Activated CD4-positive, alpha-beta memory T cell treated with anti-CD3 and anti-CD28 coated beads, Interleukin-2, amount 10 ng/mL, durations not matched to agents 7 days and 5 days (primary cell): ENCODE measurements at places on chromosomes 1 and 21. TPM values are rescaled to one million over a fixed set of nuclear protein-coding genes. Genes with fewer than 3 reads are reported as not detected.

DNA sequence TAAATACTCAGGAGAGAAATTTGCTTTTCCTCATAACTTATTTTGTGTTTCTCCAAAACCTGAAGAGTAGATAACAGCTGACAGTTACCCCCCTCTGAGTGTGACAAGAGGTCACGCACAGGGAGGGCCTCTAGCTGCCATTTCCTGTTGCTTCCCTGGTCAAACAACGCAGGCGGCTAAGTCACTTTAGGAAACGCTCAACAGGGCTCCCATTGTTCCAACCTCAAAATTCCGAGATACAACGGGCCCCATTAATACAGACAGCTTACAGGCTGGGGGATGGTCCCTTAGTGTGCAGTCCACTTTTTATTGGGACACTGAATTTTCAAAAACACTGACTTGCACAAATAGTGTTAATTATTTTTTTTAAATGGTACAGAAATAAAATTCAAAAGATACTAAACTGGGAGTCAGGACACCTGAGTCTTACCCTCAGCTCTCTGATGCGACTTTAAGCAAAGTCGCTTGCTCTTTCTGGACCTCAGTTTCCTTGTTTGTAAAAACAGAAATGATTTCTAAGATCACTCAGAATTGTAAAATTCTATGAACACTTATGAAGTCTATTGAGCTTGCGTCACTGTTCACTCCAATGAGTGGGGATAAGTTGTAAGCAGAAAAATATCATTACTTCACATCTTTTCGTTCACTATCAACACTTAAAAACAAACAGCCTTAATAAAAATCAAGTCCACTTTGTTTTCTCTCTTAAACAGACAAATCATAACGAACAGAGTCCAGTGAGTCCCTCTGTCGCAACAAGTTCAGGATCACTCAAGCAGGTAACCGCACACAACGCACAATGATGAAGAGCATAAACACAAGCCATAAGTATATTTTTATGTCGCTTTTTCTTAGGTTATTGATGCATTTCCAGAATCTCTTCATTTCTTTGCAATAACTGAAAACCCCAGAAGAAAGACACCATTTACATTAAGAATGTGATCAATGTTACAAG lies 13.5 kb downstream of the LZIC start:
- peaks cover 12% of the 10 kb centered on the region for H3K36me3 ChIP-seq
- H3K4me1 ChIP-seq = no peaks in the 10 kb centered on the region
- H3K4me3 ChIP-seq = no peak overlapping the region
- H3K27me3 ChIP-seq = no peaks in the 10 kb centered on the region
- no peak for DNase-seq
- H3K27ac ChIP-seq = no peak overlapping the region

- H3K27ac ChIP-seq = no peak overlapping the region
- H3K36me3 ChIP-seq = no peaks in the 10 kb centered on the region
- no peak for DNase-seq
- H3K4me3 ChIP-seq = no peak overlapping the region
- H3K4me1 ChIP-seq = peaks cover 6% of the 10 kb centered on the region
These were observed 1.1 kb upstream of the KCNT2 start for GRCh38 chr1:196609370-196609737.

GRCh38 chr1:166924823-166925541 lies 48.9 kb upstream of the TADA1 start:
- no peak for DNase-seq
- H3K27me3 ChIP-seq = peaks cover 14% of the 10 kb centered on the region
- H3K4me1 ChIP-seq = no peaks in the 10 kb centered on the region
- no peaks in the 10 kb centered on the region for H3K36me3 ChIP-seq

DNA sequence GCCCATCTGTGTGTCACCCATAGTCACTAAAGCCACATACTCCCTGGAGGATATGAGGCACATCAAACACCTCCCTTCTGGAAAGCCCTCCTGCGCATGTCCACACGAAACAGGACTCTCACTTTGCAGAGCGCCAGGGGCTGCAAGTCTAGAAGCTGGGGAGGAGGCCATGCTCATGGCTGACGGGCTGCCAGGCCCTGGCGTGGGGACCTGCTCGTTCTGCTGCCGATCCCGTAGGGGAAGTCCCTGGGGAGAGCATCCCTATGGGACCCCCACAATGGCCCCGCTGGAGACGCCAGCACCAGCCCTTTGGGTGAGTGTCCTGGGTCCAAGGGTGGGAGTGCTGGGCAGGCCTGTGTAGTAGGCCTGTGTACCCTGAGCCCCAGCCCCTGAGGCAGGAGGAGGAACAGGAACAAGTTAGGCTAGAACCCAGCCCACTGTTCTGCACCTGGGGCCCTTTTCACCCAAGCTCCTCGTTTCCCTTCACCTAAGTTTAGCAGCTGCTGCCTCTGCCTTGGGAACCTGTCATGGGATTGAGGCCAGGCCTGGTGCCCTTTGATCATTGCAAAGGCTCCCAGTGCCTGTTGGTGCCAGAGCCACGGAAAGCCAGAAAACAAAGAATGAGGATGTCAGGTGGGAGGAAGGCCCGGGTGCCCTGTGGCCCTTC lies 9.9 kb downstream of the FAM3B start:
- no peak for DNase-seq
- H3K4me1 ChIP-seq = no peaks in the 10 kb centered on the region
- H3K27ac ChIP-seq = no peak overlapping the region

The TESK2 gene
- 3.7 TPM for total RNA-seq

The CKS1B gene
- total RNA-seq = 162 TPM

The FCN3 gene
- not detected for total RNA-seq

The TMEM222 gene
- total RNA-seq = 35.7 TPM

The LCE1A gene
- total RNA-seq = not detected

The CRABP2 gene
- 0.58 TPM for total RNA-seq
